ENCODE measurements at places on chromosomes 4 and X.

DNA sequence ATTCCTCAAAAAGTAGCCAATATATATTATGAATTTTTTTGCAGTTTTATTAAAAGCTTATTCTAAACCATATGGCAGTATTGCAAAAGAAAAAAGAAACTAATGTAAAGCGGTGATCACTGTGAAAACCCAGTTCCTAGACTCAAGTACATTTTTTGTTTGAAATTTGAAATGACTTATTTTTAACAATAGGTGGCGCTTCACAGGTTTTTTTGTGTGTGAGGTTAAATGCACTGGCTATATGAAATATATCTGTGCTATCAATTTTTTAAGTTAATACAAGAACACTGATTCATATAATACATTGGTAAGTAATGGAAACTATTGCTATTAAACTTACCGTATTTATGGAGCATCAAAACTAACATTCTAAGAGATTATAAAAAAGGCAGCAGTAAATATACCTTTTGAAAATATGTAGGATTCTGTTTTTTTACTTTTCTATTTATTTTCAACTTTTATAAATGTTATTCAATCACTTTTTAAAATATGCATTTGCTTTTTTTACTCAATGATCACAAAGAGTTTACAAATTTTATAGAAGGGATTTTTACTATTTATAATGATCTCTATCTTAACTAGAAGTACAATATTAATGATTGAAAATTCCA lies 5.6 kb upstream of the SPRY1 start:
- peak; percentile 59 for DNase-seq

DNA sequence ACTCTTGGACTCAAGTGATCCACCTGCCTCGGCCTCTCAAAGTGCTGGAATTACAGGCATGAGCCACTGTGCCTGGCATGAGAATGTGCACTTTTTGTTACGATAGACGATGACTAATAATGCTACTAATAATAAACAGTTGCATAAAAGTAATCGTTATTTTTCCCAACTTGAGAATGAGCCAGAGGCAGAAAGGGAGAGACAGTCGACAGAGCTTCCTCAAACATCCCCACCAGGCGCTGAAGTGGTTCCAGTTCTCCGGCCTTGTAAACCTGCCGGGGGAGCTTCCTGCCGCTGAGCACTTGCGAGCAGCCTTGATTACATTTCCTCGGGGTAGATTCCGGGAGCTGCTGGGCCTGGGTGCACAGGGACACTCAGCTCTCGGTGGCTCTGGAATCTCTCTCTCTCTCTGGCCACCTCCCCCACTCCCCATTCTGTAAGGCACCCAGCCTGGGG lies 8.9 kb upstream of the HTRA3 start:
- DNase-seq, result peak; percentile 70

DNA sequence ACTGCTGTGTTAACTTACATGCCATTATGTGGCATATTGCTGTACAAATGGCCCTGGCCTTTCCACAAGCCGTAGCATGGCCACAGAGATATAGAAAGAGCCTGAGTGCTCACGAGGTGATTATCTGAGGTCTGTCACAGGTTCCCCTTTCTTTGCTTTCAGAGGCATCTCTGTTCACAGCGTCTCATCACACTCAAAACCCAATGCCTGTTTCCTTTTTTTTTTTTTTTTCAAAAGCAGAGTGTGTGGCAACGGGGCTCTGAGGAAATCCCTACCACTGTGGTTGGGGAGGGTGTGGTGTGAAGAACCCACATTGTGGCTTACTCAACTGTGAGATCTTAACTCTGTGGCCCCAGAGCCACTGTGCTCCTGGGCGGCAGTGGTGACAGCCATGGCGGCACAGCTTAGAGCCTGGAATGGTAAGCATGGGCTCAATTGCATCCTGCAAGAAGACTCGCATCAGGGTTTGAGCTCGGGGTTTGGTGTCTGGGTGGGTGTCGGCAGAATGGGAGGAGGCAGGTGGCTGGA lies 30.8 kb downstream of the RTL5 start:
- DNase-seq, result no peak

- no peak for DNase-seq
Observed at GRCh38 chrX:108437349-108438109, 693 bp downstream of the COL4A6 start.

DNA sequence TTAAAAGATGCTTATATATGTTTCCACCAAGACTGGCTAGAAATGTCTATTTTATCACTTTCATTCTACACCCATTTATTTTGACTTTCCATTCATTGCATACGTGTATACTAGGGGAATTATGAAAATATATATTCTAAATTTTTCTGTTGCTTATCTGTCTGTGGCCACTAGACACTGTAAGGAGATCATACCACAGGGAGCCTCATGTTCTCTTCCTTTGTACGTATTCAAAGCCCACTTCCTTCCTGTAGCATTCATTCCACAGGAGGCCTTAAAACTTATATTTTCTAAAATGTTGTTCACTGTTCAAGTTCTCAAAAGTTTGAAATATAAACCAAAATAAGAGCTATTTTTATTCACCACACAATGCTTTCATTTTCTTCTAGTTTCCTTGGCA lies 1848.9 kb upstream of the TENM3 start:
- DNase-seq, result no peak

- no peak for DNase-seq
Observed at GRCh38 chr4:23369331-23369730, 520.5 kb downstream of the PPARGC1A start.

DNA sequence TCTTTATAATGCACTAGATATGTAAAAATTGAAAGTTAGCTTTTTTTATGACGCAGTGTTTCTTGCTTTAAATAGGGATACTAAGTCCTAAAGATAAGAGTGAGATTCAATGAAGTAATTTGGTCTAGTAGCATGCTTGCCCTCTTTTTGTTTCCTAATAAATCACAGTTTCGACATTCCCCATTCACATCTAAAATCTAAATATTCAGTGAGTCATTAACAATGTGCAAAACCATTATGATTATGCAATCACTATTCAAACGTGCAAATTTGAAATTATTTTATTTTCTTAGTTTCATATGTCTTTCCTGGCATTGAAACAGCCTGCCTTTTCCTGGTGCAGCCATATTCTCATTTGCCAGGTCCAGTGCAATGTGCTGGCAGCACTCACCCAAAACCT lies 1350.5 kb upstream of the PABPC4L start:
- no peak for DNase-seq

DNA sequence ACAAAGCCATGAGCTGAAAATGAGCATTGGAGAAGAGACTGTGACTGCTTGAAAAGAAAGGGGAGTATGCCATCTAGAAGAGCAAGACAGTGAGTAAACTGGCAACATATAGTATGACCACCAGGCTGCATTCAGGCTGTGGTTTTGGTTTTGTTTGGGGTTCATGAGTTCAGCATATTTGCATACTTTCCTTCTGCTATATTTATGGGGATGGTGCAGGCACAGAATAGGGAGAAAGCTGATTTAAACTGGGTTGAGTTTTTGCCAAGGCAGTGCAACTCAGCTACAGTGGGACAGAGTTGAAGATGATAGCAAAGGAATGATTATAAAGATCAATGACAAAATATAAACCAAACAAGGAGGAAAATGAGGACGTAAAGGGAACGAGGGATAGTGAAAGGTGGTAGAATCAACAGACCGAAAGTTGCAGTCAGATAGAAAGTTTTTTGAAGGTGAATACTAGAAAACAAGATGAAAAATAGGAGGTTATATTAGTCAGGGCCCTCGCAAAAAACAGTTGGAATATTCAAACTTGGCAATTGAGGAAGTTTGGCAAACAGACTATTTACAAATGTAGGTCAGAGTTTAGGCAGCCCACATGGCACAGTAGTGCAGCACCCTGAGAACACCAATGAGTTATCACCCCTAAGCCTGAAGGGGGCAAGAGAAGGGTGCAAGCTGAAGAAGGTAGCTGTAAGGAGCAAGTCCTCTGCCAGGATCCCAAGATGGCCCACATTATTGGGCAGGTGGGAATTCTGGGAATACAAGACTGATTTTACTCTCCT lies 114.8 kb upstream of the MAP9 start:
- no peak for DNase-seq

GRCh38 chr4:57981123-57981522 lies 870.9 kb upstream of the IGFBP7 start:
- DNase-seq, result no peak

GRCh38 chrX:68533656-68534055 lies 34.8 kb downstream of the YIPF6 start:
- DNase-seq, result peak; percentile 17

DNA sequence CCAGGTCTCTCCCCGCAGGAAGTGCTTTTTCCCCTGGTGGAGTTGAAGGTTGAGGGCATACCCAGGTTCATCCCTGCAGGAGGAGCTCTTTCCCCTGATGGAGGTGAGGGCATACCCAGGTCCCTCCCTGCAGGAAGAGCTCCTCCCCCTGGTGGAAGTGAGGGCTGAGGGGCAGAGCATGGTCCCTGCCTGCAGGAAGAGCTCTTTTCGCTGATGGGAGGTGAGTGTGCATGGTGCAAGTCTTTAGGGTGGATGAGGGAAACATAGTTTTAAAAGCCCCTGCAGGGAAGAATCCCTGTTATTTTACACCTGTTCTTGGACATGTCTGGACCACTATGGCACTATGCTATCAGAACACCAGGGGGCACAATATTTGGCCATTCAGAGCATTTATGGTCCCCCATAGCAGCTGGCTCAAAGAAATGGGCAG lies 43.7 kb upstream of the PUDP start:
- DNase-seq, result no peak

GRCh38 chr4:186669159-186669731 lies 54.4 kb downstream of the FAT1 start:
- DNase-seq, result peak; percentile 85

DNA sequence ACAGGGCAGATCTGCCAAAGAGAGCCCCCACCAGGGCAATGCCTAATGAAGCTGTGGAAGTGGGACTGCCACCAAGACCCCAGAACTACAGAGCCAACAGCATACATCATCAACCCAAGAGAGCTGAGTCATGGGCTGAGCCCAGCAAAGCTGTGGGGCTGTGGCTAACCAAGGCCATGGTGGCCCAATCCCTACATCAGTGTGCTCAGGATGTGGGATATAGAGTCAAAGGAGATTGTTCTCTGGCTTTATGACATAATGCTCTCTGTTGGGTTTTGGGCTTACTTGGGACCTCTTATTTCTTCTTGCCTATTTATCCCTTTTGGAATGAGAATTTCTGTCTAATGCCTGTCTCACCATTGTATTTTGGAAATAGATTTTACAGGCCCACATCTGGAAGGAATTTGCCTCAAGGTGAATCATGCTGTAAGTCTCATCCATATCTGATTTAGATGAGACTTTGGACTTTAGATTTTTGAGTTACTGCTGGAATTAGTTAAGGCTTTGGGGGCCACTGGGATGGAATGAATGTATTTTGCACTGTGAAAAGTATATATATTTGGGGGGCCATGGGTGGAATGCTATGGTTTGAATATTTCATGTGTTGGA lies 5.4 kb upstream of the PRDM5 start:
- DNase-seq, result peak; percentile 19

DNA sequence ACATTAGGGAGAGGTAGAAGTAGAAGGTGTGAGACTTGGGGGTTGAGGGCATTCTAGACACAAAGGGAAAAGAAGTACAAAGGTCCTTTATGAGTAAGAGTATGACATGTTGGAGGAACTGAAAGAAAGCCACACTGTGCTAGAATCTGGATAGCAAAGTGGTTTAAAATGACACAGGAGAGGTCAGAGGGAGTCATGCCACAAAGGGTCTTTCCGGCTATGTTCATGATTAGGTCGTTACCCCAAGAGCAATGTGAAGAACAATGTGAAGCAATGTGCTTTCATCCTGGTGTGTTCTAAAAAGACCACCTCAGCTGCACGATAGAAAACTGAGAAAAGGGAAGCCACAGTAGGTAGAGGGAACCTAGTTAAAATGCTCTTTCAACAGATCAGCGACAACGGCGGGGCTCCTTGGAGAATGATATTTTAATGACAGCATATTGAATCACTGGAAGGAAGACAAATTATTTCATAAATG lies 29.2 kb downstream of the SMIM14 start:
- no peak for DNase-seq

GRCh38 chrX:53558646-53559045 lies 124.5 kb upstream of the HSD17B10 start:
- no peak for DNase-seq

GRCh38 chr4:152217896-152218295 lies 318.0 kb downstream of the FBXW7 start:
- DNase-seq, result no peak

DNA sequence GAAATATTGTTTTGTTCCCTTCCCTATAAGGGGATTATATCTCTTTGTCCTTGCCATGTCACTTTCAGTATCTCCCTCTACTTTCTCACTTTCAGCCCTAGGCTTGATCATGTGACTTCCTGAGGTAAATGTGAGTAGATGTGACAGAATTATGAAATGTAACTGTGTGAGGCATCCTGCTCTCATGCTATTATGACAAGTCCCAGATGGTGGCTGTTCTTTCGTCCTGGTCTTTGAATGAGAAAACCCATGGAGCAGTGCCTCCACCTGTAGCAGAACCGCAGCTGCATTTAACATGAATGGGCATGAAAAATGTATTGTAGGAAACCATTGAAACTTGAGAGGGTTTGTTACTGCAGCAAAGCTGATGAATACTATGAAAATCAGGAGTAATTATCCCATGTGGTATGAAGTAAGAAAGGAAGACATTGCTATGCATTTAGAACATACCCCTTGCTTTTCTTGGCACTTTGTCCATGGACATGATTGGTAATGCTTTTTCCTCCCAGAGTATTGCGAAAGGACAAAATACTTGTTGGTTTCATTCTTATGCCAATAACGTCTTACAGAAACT lies 202.2 kb upstream of the GPRIN3 start:
- DNase-seq, result peak; percentile 84

- no peak for DNase-seq
Observed at GRCh38 chr4:8330821-8331574, 61.4 kb downstream of the HTRA3 start.

DNA sequence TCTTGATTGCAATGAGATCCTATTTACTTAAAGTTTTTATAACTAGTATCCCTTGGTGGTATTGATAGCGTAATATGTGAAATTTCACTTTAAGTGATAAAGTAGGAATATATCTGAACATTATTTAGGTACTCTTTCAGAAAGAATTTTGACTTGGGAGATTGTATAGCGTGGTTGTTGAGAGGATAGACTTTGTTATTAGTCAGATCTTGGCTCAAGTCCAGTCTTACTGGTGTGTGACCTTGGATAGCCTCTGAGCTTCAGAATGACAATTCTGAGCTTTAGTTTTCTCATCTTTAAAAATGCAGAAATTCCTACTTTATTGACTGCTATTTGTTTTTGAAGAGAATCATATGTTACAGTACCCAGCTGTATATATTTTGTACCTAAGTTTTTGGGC lies 32.6 kb downstream of the DCK start:
- DNase-seq, result peak; percentile 73

- DNase-seq, result no peak
Observed at GRCh38 chr4:8908206-8908893, 36.7 kb upstream of the HMX1 start.

DNA sequence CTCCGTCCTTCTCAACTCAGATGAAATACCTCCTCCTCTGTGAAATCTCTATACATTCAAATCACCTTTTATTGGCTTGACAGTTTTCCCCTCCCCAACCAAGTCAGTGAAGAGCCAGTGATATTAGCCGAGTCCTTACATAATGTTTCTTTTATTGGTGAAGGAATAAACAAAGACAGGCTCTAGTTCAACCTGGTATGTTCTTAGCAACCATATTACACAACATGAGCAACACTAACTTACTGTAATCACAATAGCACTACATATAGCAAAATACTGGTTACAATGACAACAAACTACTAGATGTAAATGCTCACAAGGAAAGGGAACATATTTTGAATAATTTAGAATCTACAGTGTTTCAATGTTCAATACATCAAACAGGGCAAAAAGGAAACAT lies 19.9 kb downstream of the DHX15 start:
- no peak for DNase-seq

Measured in fibroblast of the aortic adventitia (primary cell).